Fibroblast of gingiva (primary cell): ENCODE measurements at places on chromosomes 7 and 10.
A peak's percentile ranks its signal among the peaks of the same experiment; 100 is the strongest.

DNA sequence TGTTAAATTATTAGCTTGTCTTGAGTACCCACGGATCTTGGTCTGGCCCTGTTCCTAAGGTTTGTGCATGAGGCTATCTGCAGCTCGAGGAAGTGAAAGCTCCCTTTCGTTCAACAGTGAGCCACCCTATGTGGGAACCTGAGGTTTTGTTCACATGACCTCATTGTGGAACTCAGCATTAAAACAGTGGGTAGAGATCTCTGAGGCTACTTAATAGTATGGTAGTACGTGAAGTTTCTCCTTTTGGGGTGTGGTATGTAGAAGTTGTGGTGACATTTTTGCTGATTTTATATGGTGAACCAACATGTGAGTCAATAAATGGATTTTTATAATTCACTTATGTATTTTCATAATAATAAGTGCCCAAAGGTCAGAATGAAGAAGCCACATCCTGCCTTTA is 252.7 kb upstream of the FERD3L start:
- DNase-seq: peak; percentile 4

GRCh38 chr10:20334559-20334958 is 518.3 kb downstream of the PLXDC2 start:
- DNase-seq: no peak

DNA sequence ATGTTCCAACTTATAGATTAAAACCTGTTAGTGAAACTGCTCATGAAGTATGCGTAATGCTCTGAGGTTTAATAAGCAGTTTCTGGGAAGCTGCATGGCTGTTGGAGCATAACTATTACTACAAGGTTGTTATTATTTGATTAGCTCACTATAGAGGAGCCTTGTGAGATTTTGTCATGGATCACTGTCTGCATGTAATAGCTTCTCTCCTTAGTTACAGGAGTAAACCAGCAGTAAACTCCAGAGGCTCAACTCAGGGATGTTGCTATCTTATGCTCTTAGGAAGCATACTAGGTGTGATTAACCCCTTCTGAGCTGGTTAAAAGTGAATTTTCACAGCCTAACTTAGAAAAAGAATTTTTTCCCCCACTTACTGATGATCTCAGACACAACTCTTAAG is 63.6 kb upstream of the IFRD1 start:
- no peak for DNase-seq

GRCh38 chr10:62805231-62806099 is 945 bp downstream of the ADO start:
- DNase-seq: peak; percentile 38

DNA sequence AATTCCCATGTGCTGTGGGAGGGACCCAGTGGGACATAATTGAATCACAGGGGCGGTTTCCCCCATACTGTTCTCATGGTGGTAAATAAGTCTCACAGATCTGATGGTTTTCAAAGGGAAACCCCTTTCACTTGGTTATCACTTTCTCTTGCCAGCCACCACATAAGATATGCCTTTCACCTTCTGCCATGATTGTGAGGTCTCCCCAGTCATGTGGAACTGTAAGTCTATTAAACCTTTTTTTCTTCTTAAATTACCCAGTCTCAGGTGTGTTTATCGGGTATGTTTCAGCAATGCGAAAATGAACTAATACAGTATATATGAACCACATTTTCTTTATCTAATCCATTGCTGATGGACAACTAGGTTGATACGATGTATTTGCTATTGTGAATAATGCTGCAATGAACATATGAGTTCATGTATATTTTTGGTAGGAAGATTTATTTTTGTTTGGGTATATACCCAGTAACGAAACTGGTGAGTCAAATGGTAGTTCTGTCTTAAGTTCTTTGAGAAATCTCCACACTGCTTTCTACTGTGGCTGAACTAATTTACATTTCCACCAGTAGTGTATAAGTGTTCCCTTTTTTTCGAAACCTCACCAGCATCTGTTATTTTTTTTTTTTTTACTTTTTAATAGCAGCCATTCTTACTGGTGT is 70.0 kb upstream of the HGF start:
- no peak for DNase-seq

DNA sequence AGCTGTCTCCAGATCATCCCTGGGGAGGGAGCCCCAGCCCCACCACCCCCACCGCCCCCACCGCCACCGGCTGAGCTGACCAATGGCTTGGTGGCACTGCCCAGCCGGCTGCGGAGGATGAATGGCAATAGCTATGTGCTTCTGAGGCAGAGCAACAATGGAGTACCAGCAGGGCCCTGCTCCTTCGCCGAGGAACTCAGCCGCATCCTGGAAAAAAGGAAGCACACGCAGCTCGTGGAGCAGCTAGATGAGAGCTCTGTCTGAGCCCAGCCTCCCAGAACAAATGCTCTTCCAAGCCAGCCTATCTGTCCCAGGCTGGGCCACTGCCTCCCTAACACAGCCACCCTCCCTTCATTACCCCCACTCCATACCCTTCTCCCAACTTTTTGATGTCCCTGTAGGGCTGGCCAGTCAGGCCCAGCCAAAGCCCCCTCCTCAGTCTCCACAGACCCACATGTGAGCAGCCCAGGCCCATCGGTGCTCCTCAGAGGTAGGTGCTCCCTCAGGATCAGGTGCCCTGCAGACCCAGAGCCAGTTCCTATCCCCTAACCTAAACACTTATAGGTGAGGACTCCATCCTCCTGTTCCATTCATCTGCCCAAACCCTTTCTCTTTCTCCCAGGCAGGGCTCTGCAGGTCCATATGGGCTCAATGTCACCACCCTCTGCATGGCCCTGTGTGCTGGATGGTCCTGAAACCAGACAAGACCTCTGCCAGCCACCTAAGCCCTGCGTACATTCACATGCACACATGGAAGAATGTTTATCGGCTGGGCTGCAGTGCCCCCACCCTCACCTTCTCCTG is 3.2 kb downstream of the MRPL43 start:
- no peak for DNase-seq

DNA sequence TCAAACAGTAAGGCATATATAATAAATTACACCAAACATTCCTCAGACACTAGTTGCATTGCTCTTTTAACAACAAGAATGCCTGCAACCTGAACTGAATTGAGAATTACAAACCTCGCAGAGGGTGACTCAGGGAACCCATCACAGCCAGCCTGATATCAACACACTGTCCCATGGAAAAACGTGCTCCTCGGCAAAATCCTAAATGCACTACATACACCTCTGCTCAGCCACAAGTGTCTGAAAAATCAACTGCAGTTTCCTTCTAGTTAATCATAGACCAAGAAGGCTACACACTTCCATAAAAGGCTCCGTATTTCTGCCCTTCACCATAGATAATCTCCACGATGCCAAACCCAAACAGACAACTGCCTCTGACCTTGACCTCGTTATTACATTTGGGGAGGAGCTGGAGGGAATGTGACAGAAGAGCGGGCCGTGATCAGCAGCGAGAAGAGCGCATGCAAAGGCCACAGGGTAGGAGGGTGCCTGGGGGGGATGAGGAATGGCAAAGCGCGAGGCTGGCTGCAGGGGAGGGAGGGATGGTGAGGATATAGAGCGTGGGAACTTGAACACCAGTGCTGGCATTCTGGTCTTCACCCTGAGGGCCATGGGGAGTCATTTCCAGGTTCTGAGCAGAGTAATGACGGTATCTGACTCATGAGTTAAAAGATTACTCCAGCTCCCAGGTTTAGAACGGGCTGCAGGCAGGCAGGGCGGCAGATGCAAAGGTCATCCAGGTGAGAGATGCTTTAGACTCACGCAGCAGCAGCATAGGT is 201.9 kb upstream of the FRMD4A start:
- DNase-seq: no peak

DNA sequence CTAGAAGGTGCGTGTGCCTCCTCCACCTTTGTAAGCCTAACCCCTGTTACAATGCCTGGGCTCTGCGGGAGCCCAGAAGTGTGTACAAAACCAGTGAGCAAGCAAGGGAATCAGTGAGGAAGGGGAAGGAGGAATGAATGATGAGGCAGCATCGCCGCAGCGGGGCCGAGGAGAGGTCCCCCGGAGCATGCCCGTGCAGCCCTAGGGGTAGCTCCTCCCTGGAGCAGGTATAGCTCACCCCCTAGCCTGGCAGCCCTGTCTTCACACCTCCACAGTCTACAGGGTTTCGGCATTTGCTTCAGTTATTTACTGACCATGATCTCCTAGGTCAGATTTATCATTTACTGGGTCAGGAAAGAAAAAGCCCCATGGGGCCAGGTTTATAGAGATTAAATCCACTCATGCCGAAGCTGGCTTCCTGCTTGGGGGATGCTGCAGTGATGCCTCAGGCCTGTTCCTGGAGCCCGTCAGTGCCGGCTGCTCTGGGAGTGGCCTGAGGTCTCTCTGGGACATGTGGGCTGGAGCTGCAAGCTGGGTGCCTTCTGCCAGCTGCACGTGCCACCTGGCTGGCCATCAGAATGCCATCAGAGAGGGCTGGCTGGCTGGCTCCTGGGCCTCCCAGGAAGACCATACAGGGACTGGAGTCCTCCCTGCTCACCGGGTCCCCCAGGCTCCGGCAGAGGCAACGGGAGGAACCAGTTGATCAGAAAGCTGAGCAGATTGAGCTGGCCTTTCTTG is 138.9 kb downstream of the GRK5 start:
- DNase-seq: no peak

DNA sequence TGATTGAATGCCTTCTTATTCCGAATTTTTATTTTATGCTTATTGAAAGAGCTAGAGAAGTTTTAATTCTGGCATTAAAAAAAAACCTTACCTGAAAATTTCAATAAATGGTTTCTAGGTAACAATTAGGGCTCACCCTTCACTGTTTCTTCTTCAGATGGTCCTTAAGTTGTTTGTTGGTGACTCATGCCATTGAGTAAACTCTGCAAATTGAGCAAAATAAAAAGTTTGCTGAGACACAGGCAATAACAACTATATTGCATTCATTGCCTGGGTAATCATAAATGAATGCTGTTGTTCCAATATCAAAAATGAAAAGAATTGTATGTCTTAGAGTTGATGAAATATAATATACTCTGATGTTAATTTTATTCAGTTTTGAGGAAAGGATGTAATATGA is 300.3 kb downstream of the CDK14 start:
- peak; percentile 6 for DNase-seq

GRCh38 chr10:35346248-35346647 is 9.9 kb downstream of the CCNY start:
- DNase-seq: no peak

DNA sequence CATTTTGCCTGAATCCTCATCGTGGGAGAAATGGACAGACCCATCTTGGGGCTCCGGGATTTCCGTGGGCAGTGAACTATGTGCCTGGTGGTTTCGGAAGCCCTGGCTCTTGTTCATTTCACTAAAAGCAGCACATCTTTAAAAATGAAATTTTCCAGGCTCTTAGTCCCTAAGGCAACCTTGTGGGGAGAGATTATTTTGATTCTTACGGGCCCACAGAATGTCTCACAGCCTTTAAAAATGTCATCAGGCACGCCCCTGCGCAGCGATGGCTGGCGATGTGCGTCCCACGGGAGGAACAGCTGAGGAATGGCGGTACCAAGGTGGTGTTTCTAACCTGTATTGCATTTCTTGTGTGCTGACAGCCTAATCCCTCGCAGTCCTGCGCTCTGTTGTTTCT is 189.7 kb downstream of the CCDC3 start:
- no peak for DNase-seq

GRCh38 chr10:4607681-4608080 is 218.3 kb upstream of the AKR1E2 start:
- DNase-seq: no peak

DNA sequence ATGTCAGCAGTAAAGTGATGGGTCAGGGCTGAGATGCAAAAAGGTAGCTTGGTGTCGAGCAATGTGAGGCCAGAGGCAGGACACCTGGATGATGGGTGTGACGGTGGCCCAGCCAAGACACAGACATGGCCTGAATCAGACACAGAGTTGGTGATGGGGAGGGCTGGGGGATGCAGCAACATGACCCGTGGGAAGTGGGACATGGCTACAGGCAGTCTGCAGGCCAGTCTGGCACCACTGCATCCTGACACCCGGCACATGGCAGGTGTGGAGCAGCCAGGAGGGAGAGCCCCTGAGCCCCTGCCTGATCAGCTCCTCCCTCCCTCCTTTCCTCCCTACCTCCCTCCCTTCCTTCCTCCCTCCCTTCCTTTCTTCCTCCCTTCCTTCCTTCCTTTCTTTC is 114.8 kb upstream of the WDR11 start:
- DNase-seq: no peak

DNA sequence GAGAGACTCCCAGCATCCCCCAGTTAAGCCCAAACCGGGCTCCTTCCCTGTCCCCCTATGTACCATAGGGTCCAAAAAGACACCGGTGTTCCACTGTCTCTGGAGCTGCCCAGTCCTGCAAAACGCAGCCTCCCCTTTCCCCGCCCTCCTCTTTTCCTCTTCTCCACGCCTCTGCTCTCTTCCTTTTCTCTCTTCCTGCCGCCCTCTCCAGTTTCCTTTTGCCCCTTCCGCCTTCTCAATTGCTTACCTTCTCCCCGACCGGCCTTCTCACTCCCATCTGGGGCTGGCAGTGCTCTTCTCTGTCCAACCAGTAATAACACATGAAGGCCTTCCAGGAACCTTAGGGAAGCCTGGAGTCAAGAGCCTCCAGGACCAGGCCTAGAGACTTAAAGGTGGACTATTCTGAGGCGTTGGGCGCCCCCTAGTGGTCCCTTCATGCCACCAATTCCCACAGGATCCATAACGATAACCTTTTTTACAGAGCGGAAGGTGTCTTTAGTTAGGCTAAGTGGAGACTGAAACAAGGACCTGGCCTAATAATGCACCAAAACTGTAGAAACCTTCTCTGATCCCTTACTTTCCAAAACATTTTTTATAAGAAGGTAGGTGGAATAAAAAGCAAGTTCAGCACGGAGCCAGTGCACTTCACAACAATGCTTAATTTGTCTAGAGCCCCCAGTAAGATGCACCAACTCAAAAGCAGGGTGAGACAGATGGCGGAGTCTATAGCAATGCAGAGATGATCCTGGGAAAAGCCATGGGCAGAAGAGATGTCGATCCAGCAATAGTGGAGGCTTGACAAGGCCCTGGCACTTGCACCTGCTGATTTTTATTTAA is 27.2 kb upstream of the MSRB2 start:
- peak; percentile 61 for DNase-seq

DNA sequence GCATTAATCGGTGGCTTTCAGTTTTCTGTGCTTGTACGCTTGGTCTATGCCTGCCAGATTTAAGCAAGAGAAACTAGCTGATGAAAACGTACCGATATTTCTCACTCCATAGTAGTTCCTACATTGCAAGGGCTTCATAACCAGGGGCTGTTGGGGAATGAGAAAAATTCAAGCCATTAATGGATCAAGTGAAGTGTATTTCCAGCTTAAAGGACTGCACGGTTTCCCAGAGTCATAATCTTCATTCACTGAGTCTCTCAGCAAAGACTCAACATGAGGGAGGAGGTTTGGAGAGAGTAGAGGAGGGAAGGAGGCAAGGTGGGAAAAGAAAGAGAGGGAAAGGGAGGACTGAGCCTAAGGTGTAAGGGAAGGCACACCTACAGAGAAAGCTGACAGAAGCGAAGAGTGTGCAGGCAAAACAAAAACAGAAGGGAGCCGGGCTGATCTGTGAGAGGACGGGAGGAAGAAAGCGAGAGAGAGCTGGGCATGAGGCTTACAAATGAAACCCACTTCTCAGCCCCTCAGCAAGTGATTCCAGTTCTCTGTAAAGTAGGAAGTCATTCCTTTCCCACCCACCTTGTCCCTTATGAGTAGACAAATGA is 625 bp downstream of the GIMAP2 start:
- DNase-seq: no peak

GRCh38 chr7:21355406-21355874 is 72.4 kb upstream of the SP4 start:
- DNase-seq: no peak

GRCh38 chr10:125451319-125451718 is 231.6 kb downstream of the TEX36 start:
- no peak for DNase-seq

GRCh38 chr7:133730360-133730759 is 396.8 kb upstream of the LRGUK start:
- peak; percentile 24 for DNase-seq

GRCh38 chr10:110762849-110763211 is 108.9 kb upstream of the PDCD4 start:
- DNase-seq: no peak
